BJ (cell line): ENCODE measurements at places on chromosomes 7 and 10. TPM values are rescaled to one million over a fixed set of nuclear protein-coding genes. Genes with fewer than 3 reads are reported as not detected.

Gene COL13A1
- polyA plus RNA-seq, result 9.8 and 11.9 TPM in 2 replicates

Gene GPR158
- polyA plus RNA-seq, result 0.01 TPM in 1 of 2 replicates, not detected in the other

Gene SCART1
- 0.89 and 1.3 TPM in 2 replicates for polyA plus RNA-seq

Gene SPDYE6
- polyA plus RNA-seq, result not detected in 2 replicates

Gene TAS2R3
- 0.29 TPM in 1 of 2 replicates, not detected in the other for polyA plus RNA-seq

Gene OPN4
- not detected in 2 replicates for polyA plus RNA-seq
